Cortex of kidney (tissue), 1 donor: ENCODE measurements at places on chromosomes 7 and 10.

GRCh38 chr7:50330696-50331095, 26.2 kb downstream of the IKZF1 start:
- no peak for DNase-seq

DNA sequence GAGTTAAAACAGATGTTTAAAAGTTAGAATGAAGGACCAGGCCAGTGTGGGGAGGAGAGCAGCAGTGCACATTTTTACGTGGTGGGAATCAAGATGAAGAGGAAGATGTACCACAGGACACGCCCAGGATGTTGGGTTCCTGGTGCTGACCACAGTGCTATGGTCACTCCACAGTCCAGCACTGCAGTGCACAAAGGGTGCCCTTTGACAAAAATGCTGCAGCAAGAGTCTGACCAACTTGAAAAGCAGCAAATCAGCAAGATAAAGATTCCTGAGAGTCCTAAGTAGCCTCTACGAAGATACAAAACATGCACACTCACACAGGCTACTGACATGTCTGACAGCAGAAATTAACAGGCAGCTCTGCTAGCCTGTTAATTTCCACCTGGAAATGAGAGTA, 107.1 kb downstream of the PIP4K2A start:
- DNase-seq = no peak

GRCh38 chr10:48572414-48572813, 32.5 kb downstream of the ARHGAP22 start:
- DNase-seq = no peak

DNA sequence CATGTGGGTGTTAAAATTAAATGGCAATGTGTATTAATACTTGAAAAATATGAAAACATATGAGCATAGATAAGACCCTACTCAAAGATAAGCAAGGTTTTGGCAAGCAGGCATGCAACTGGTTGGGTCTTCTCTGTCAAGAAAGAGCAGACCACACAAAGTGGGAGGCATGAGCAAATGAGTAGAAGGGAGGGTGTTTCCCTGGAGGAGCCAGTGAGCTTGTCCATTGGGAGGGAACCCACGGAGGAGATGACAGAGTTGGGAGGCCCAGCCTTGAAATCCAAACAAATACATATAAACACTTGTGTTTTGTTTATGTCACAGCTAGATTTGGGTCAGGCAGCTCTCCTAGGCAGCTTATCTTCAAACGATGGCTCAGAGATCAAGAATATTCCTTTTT, 134.5 kb upstream of the CXCL12 start:
- no peak for DNase-seq

- DNase-seq = no peak
These were observed 89.1 kb upstream of the LRRTM3 start for GRCh38 chr10:66836771-66837170.

GRCh38 chr10:13990392-13990805, 340.3 kb downstream of the FRMD4A start:
- DNase-seq = no peak

- no peak for DNase-seq
These were observed 1.5 kb upstream of the ZNF438 start for GRCh38 chr10:31033147-31033546.

DNA sequence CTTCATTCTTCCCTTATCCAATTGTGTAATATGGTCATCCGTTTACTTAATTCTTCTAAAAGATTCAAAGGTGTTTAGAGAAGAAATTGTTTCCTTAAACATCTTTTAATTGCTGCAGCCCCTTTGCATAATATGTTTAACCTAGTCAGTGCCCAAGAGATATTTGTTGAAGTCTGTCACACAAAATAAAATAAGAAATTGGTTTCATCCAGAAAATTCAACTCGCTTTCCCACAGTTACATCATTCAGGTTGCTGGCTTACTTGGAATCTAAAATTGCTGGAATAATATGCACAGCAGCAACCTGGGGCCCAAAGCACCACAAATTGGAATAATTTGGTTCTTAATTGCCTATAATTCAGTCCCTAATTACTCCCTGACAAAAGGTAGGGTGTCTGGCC, 155.1 kb upstream of the ETV1 start:
- DNase-seq = no peak

GRCh38 chr7:33706771-33707200, 198.6 kb upstream of the BMPER start:
- no peak for DNase-seq

DNA sequence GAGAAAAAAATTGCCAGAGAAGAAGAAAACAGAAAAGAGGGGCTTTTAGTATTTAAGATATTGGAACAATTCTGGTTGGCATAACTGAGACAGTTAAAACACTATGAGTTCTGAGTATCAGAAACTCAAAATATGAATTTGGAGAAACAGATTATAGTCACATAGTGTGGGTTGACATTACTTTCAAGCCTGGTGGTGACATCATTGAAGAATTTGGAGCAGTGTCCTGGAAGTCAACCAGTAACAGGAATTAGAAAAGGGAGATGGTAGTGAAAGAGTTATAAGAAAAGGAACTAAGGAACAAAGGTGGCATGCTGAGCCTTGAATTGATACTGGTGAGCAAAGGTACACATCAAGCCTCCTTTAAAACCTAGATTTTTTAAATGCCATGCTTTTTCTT, 88.2 kb downstream of the ZNF438 start:
- DNase-seq = no peak

GRCh38 chr10:118816471-118817168, 61.9 kb upstream of the CACUL1 start:
- DNase-seq = no peak

- DNase-seq = no peak
These were observed 42.5 kb upstream of the BTRC start for GRCh38 chr10:101311185-101312066.
